Left hindlimb (tissue), 1 donor: ENCODE measurements at places on chromosomes 16 and 17.

- DNase-seq, result no peak
These were observed 64.0 kb upstream of the FOXF1 start for GRCh38 chr16:86446279-86446678.

DNA sequence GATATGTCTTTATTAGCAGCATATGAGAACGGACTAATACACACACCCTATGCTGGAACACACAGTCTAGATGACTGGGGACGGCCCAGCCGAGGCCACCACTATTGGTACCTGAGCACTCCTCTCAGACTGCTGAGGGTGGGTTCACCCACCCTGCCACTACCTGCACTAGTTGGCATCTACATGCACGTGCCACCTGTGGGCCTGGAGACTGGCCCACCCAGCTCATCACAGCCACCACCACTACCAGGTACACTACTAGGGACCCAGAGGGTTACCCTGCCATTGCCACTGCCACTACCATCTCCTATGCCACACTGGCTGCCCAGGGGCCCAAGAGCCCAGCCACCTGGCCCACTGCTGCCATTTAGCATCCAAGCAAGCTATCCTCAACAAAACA, 32.5 kb downstream of the MEAK7 start:
- DNase-seq, result no peak

GRCh38 chr16:82152196-82152595, 17.8 kb downstream of the MPHOSPH6 start:
- no peak for DNase-seq

DNA sequence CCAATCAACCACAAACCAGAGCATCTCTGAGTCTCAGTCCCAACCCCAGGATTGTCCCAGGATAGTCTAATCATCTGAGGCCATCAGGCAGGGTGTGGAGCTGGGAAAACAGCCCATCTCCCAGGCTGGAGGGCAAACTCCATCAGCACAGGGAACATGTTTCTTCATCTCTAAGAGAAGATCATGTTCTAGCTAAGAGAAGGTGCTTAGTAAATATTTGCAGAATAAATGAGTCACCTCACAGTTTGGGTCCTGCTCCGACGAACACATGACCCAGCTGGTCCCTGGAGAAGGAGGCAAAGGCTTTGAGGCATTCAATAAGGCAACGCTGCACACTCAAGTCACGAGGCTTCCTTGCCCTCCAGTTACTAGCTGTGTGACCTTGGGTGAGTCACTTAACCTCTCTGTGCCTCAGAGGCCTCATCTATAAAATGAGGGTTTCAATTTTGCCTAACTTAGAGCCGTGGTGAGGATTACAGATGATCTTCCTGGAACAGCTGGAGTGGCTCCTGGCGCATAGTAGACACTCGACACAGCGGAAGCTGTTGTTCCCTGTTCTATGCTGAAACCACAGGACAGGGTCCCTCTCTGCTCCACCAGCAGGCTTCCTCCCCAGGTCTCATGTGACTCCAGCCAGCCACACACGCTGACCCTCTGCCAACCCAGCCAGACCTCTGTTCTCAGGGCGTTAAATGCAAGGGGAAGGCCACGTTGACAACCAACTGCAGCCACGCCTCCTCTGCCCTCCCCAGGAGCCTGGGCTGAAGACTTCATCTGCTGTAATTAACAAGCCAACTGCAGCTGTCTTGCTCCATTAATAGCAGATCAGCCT, 10.3 kb upstream of the RPL38 start:
- DNase-seq, result peak; percentile 60

DNA sequence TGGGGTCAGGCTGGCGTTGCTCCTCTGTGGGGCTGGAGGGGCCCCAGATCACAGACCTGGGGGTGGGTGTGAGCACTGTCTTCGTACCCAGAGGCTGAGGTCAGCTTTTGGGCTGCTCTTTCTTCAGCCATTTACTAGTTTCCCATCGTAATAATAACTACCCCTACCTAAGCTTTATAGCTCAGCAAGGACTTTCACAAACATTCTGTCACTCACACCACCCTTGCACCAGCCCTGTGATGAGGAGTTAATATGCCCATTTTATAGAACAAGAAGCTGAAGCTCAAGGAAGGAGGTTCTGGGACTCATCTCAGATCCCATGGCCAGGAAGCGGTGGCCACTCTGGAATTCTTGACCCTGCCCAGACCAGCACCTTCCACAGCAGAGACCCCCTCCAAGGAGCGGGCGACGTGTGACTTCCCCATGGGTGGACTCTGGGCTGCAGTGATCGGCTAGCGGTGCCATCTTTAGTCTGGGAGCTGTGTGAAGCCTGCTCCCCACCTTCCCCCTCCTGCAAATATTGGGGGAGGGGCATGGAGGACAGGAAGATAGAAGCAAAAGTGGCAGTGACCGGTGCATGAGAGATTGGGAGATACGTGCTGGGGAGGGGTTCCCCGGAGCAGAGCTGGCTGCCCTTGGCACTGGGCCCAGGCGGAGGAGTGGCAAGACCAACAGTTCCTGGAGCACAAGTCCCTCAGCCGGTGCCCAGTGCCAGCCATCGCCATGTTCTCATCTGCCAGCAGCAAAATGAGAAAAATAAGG, 81.8 kb upstream of the TOB1 start:
- peak; percentile 65 for DNase-seq
